ENCODE measurements at places on chromosomes 4 and X. TPM values are rescaled to one million over a fixed set of nuclear protein-coding genes. Genes with fewer than 3 reads are reported as not detected.

DNA sequence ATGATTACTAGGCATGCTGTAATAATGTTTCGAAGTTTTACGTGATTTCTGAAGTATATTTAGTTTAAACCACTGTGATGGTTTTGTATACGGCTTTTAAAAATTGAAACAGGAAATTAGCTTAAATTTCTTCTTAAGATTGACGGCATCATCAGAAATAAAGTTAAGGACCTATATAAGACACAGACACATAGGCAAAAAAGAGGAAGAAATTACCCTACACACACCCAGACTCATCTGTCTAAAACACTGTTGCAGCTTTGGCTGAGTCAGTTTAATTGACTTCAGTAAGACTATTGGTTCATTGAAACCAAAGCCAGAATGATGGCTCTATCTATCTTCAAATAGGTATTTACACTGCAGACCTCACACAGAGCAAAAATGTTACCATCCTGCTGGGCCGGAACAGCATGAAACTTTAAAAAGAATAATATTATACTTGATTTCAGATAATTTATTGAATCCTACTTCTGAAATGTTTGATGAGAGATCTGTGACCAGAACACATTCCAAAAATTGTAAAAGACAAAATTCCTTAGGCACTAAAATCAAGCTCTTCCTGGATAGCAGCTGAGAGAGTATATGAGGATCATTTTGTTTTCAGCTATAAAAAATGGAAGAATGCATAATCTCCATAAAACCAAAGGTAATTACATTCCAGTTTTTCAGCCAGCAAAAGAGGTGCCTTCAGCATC lies 4.5 kb downstream of the HHIP start:
- H3K4me3 ChIP-seq, result no peak overlapping the region
- H3K4me1 ChIP-seq, result peaks cover 6% of the 10 kb centered on the region
- H3K27ac ChIP-seq, result no peak overlapping the region
- peaks cover 18% of the 10 kb centered on the region for H3K27me3 ChIP-seq

NPY2R gene
- not detected for total RNA-seq

SSX4 gene
- not detected for total RNA-seq

ADH7 gene
- total RNA-seq, result not detected

F11 gene
- 207 TPM for total RNA-seq

- H3K27ac ChIP-seq, result no peak overlapping the region
- no peaks in the 10 kb centered on the region for H3K36me3 ChIP-seq
- H3K4me3 ChIP-seq, result no peak overlapping the region
- DNase-seq, result no peak
Measured at GRCh38 chr4:85738721-85739120, 263.8 kb downstream of the ARHGAP24 start.

GRCh38 chr4:9942921-9943600 lies 78.2 kb downstream of the SLC2A9 start:
- no peak overlapping the region for H3K27ac ChIP-seq
- H3K36me3 ChIP-seq, result no peaks in the 10 kb centered on the region
- DNase-seq, result no peak
- H3K4me3 ChIP-seq, result no peak overlapping the region
- H3K4me1 ChIP-seq, result no peaks in the 10 kb centered on the region
- no peaks in the 10 kb centered on the region for H3K27me3 ChIP-seq

GPM6B gene
- 0.84 TPM for total RNA-seq

DNA sequence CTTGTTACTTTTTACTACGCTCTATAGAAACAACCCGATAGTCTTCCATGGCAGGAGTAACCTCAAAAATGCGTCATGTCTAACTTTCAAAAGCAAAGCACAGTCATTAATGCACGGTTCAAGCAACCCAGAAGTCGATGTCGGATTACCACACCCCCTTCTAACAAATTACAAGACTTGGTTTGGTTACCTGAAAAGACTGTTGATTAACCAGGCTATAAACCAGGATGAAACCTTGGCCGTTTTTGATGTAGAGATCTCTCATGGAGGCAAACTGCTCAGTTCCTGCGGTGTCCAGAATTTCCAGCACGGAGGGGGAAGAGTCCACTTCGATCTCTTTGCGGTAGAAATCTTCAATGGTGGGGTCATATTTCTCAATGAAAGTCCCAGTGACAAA lies 2.4 kb downstream of the RAP2C start:
- no peaks in the 10 kb centered on the region for H3K36me3 ChIP-seq
- peak overlapping the region; percentile 75 for H3K27ac ChIP-seq
- no peaks in the 10 kb centered on the region for H3K27me3 ChIP-seq
- peak overlapping the region; percentile 86 for H3K4me3 ChIP-seq
- H3K4me1 ChIP-seq, result peaks cover 28% of the 10 kb centered on the region
- DNase-seq, result no peak

TBC1D9 gene
- total RNA-seq, result 8.5 TPM

GRCh38 chr4:121094297-121094966 lies 22.1 kb upstream of the NDNF start:
- H3K4me3 ChIP-seq, result no peak overlapping the region
- DNase-seq, result no peak
- no peaks in the 10 kb centered on the region for H3K27me3 ChIP-seq
- no peaks in the 10 kb centered on the region for H3K36me3 ChIP-seq

DNA sequence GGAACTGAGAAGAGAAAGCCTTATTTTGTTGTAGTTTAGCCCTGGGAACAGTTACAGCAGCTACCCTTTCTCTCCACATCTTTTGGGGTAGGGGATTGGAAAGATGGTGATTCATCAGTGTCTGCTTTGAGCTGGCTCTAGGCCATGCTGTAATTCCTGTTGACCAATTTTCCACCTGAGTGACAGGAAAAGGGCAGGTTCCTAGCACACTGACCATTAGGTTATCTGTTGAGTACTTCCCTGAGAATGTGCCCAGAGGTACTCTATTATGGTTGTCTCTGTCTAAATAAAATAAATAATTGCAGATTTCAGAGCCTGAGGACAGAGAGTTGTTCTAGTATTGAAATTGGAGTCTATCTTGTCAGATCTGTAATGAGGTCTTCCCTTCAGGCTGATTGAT lies 109.0 kb downstream of the ENOX2 start:
- no peak overlapping the region for H3K27ac ChIP-seq
- no peak overlapping the region for H3K4me3 ChIP-seq
- DNase-seq, result no peak
- H3K27me3 ChIP-seq, result no peaks in the 10 kb centered on the region

Data from liver (tissue), 10 donors.